Right lung (tissue), 10 donors: ENCODE measurements at places on chromosomes 4 and X.

DNA sequence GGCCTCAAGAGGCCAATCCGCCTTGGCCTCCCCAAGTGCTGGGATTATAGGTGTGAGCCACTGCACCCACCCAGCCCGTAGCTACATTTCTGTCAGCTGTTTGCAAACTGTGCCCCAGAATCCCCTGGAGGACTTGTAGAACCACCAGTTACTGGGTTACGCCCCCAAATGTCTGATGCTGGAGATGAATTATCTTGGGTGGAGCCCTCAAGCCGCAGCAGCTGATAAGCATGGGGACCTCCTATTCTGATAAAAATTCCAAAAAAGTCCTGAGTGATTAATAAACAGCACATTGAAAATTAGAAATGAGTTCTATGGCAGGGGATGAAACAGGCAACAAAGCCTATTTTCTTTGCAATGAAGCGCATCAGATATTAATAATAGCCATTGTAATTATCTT lies 105.0 kb downstream of the PTTG2 start:
- DNase-seq, result no peak

GRCh38 chr4:170849969-170850368 lies 760.2 kb upstream of the AADAT start:
- no peak for DNase-seq

- no peak for DNase-seq
Measured at GRCh38 chr4:109878355-109878754, 30.4 kb downstream of the LRIT3 start.

DNA sequence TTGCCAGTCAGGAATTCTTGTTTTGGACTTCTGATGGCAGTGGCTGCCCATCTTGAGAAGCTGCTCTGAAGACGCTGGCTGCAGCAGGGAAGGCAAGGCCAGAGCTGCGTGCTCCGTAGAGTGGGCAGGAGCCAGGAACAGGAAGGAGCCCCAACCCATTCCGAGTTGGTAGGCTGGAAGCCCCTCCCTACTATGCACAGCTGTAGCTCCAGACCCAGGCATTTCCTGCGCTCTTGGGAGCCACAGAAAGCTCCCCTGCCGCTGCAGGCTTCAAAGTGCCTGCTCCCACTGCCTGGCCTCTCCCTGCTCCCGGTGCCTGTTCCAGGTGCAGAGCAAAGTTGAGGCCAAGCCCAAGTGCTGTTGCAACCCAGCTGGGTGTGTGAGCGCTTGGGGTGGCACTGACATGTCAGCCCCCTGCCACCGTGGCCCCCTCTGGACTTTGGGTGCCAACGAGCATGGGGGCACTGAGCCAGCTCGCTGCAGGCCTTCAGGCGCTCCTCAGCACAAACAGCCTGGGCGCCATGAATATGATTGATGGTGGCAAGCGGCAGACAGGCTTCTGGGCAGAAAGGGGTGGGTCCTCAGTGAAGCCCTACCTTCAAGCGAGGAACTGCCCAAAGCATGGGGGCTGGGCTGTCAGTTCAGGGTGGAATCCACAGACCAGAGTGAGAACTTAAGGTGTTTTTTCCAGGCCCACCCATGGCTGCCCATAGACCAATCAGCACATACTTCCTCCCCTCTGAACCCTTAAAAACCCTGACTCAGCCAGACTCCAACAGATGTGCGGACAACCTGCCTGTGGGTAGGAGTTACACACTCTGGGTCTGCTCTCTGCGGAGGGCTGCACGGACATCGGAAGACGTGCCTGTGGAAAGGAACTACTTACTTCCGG lies 677.2 kb upstream of the INTU start:
- DNase-seq, result no peak

GRCh38 chr4:83724485-83725335 lies 188.8 kb downstream of the GPAT3 start:
- DNase-seq, result no peak

DNA sequence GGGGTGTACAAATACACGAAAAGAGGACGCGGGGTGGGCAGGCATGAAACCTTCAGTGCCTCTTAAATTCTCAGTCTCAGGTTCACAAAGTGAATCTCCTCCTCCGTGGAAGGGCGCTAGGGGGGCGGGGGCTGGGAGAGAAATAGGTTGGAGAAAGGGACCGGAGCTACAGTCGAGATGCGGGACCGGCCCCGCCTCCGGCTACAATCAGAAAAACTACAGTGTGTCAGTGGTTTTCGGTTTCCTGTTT lies 3.4 kb downstream of the MAML3 start:
- no peak for DNase-seq

DNA sequence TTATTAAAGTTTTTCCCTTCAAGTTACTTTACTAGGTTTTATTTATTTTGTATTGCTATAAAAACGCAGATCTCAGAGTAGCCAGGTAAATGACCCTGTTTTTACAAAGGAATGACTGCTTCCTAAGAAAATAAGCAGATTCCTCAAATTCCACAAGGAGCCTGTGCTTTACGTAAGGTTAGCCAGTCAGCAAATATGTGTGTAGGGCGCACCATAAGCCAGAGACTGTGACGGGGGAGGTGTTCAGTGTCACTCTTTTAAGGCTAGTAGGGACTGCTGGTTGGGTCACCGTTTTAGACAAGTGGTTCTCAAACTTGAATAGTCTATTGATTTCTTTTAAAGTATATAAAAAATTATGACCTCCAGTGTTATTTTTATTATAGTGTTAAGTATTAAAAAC lies 119.9 kb downstream of the ANK2 start:
- DNase-seq, result no peak

- no peak for DNase-seq
Measured at GRCh38 chr4:104421566-104421965, 73.1 kb downstream of the CXXC4 start.

DNA sequence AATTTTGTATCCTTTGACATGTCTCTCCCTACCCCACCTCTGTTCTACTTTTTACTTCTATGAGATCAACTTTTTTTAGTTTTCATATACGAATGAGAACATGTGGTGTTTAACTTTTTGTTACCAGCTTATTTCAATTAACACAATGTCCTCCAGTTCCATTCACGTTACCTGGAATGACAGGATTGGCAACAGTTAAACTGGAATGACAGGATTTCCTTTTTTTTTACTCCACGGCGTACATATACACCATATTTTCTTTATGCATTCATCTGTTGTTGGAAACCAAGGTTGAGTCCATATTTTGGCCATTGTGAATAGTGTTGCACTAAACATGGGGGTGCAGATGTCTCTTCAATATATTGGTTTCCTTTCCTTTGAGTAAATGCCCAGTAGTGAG lies 171.8 kb upstream of the GPC4 start:
- no peak for DNase-seq

- no peak for DNase-seq
Measured at GRCh38 chr4:29390921-29391320, 1329.2 kb upstream of the PCDH7 start.

GRCh38 chrX:23202326-23202725 lies 132.3 kb upstream of the PTCHD1 start:
- no peak for DNase-seq

DNA sequence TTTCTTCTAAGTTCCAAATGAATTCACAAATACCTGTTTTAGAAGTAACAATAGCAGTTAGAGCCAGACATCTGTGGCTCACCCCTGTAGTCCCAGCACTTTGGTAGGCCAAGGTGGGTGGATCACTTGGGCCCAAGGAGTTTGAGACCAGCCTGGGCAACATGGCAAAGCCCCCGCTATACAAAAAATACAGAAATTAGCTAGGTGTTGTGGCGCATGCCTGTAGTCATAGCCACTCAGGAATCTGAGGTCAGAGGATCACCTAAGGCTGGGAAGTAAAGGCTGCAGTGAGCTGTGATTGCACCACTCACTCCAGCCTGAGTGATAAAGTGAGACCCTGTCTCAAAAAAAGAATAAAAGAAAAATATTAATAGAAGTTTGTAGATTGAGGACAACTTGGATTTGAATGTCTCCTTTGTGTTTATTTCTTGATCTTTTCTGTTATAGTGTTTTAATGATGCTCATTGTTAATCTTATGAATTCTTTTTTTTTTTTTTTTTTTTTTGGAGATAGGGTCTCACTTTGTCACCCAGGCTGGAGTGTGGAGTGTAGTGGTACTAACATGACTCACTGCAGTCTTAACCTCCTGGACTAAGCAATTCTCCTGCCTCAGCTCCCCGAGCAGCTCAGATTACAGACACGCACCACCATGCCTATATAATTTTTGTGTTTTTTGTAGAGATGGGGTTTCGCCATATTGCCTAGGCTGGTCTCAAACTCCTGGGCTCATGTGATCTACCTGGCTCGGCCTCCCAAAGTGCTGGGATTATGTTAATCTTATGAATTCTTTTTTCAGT lies 30.7 kb upstream of the RAPGEF2 start:
- DNase-seq, result no peak

- DNase-seq, result peak; percentile 23
Measured at GRCh38 chr4:27009539-27009938, 148.9 kb downstream of the STIM2 start.

DNA sequence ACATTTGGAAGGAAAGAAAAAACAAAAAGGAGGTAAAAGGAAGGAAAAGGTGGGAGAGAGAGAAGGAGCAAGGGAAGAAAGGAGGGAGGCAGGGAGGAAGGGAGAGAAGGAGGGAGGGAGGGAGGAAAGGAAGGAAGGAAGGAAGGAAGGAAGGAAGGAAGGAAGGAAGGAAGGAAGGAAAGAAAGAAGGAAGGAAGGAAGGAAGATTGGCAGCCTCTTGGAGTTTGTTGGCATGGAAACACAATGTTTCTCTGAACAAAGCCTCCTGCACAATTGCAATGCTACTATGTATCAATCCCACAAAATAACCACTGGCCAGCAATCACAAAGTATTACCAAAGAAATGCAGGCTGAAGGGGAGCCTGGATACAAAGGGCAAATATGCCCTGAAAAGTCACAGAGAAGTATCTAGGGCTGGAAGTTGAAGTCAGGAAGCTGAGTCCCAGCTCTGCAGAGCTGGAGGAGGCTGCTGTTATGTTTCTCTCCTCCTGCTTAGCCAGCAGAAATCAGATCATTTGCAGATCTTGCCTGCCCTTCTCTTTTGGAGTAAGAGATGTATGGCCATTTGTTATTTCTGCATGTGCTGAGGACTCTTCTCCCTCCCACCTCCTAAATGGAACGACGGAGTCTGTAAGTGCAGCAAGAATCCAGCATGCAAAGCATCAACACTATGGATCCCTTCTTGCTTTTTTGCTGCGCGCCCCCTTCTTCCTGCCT lies 195.9 kb upstream of the LDB2 start:
- DNase-seq, result no peak
